MV-4-11 (cell line): ENCODE measurements at places on chromosomes 5 and 9.

- peak; percentile 14 for DNase-seq
Observed at GRCh38 chr5:61277190-61277589, 54.9 kb upstream of the ZSWIM6 start.

GRCh38 chr9:111094958-111095357, 56.7 kb upstream of the LPAR1 start:
- DNase-seq, result no peak

GRCh38 chr5:180541710-180542109, 47.5 kb downstream of the CNOT6 start:
- no peak for DNase-seq

- no peak for DNase-seq
Observed at GRCh38 chr5:96703384-96703920, 41.3 kb downstream of the CAST start.

- peak; percentile 32 for DNase-seq
Observed at GRCh38 chr5:177319913-177320588, 8.4 kb upstream of the MXD3 start.

GRCh38 chr5:2455878-2456277, 295.6 kb downstream of the IRX2 start:
- DNase-seq, result no peak

DNA sequence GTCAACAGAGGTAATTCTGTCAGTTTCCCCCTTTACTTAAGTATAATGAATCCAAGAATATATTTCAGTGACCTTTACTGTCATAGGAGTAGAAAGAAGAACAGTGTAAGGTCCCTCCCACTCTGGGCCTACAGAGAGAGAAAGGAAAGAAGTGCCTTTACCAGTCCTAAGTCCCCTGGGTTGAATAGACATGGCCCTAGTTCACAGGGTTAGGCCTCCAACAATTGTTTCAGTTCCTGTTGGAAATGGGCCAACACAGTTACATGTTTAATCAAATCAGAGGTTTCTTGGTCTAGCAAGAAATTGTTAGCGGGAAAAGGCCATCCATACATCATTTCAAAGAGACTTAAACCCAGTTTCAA, 605.6 kb downstream of the MTRR start:
- peak; percentile 28 for DNase-seq

GRCh38 chr9:75101004-75101588, 12.8 kb downstream of the OSTF1 start:
- DNase-seq, result no peak

DNA sequence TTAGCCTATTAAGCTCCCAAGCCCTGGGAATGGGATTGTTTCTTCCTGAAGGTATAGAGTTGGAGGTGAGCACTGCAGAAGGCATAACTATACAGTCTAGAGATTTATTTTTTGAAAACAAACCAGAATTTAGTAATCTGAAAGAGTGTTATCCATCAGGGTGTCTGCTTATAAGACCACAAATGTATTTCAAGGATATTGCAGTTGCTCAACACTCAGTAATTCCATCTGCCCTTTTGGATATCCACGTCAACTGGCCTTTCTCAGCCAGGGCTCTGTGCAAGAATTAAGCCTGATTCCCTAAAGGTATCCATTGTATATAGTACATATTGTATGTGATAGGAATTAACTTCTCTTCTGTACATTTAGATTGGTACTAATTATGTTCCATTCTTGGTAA, 15.0 kb upstream of the IL31RA start:
- DNase-seq, result no peak

- peak; percentile 66 for DNase-seq
Observed at GRCh38 chr5:118791926-118792734, 196.2 kb downstream of the DTWD2 start.

- no peak for DNase-seq
Observed at GRCh38 chr9:28086881-28087280, 513.6 kb upstream of the C9orf72 start.

DNA sequence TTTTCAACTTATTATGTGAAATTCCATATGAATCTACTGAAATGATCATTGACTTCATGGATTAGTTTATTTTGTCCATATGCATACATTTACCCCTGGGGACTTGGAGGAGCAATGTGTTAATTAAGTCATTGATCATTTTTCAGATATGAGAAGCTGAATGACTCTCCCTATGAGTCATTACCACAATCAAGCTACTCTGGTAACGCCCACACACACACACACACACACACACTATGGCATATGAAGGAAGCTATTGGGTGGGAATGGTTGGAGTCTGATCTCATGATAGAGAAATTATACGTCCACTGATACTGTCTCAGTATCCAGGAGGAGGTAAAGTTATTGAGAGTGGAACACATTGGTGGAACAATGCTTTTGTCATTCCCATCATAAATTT, 528.9 kb downstream of the AGTPBP1 start:
- peak; percentile 13 for DNase-seq

DNA sequence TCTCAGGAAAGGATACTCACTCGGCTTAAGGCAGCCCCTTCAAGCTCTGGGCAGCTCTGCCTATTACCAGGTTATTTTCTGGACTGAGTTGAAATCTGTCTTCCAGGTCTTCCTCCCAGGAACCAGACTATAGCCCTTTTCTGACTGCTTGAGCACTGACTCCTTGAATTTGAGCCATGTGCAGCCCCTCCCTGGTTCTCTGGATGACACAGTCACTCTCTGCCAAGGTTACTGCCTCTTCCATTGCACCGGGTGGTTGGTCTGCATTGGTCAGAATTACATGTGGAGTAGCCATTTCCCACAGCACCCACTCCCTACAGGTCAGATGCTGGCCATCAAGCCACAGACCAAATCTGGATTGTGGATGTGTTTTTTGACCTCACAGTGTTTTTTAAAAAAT, 81.9 kb downstream of the KLF4 start:
- DNase-seq, result no peak

- no peak for DNase-seq
Observed at GRCh38 chr5:57896576-57896975, 414.0 kb upstream of the ACTBL2 start.

GRCh38 chr9:129482521-129483414, 138.1 kb downstream of the C9orf50 start:
- DNase-seq, result no peak

DNA sequence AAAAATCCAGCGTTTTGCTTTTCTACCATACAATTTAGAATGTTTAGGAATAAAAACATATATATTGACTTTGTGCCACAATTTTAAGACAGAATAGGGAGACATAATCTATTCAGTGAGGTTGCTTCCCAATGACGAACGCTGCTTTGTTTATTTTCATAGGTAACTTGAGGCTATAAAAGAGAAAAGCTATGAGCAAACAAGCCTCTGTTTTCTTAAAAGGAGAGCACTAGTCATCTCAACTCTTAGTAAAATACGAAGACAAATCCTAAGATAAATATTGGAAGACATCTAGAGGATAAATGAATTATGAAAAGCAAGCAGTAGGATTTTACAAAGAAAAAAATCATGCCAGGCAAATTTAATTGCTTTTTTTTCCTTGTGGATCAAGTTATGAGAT, 363.6 kb downstream of the ANXA1 start:
- DNase-seq, result no peak

DNA sequence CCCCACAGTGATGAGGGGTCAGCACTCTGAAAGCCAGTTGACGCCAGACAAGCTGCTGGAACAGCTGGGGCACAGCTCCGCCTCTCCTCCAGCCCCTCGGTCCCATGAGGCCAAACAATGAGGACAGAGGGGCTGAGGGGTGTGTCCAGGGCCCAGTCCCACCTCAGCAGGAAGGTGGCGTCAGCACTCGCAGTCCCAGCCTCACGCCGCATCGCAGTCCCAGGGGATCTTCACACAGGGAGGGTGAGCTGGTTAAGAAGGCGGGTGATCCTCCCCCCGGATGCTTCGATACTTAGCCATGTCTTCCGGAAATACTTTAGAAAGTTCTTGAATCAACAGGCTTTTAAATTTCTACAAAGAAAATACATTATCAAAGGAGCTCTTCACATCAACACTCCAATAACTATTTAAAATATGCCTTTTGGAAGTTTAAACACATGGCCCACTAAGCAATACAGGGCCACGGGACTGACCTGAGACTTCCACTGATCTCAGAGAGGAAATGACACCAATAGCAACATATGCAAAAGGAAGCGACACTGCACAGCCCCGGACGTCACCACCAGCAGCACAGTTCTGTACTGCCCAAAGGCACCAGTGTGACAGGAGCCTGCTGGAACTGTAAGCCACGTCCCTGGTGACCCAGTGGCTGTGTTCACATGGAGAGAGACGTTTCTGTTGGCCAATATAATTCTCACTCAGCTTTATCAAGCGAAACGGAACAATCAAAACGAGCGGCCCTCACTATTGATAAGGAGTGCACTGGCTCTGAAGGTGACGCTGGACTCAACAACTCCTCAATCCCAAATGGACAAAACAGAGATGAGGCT, 5.9 kb downstream of the MED10 start:
- no peak for DNase-seq

DNA sequence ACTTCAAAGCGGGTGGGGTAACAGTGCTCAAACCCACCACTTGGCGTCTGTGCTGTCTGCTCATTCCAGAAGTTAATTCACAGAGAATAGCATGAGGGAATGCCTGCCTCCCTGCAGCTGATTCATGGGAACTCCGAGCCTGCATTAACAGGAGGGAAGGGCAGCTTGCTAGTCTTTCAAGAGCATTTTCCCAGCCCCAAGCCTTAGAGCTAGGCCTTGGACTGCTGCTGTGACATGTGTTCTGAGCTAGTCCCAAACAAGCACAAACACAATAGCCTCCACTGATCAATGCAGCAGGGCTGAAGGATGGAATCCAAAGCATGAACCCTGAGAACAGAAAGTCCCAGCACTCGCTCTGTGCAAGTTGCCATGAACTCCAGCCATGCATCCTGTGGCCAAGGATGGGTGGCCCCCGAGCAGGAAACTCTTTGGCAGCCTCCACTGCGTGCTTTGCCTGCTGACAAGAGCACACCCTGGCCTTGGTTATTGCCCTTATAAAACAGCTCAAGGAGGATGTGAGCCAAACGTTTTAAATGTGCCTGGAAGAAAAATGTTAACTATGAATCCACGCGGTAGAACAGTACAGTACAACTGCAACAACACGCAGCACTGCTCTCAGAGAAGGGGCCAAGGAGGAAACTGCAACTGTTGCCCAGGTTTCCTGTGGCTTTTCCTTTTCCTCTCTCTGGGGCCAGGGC, 653.1 kb upstream of the KLF4 start:
- peak; percentile 14 for DNase-seq

- peak; percentile 9 for DNase-seq
Observed at GRCh38 chr5:143245929-143246561, 157.4 kb downstream of the NR3C1 start.
